ENCODE measurements at places on chromosomes 13 and 19.

DNA sequence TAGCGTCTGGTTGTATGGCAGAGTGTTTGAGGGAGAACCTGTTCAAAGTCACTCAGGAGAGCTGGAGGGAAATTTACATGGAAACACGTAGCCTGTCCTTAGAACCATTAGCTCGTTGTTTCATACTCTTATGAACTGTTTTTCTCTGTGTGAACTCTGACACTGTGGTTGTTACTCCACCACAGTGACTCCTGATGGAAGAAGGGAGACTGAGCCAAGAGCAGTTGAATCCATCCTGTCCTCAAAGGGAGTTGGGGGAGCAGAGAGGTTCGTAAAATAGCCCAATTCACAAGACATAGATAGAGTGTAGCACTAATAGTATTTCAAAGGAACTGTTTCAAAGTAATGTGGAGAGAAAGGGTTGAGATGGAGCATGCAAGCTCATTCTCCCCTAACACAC is 964.8 kb downstream of the PCDH9 start:
- DNase-seq = no peak

DNA sequence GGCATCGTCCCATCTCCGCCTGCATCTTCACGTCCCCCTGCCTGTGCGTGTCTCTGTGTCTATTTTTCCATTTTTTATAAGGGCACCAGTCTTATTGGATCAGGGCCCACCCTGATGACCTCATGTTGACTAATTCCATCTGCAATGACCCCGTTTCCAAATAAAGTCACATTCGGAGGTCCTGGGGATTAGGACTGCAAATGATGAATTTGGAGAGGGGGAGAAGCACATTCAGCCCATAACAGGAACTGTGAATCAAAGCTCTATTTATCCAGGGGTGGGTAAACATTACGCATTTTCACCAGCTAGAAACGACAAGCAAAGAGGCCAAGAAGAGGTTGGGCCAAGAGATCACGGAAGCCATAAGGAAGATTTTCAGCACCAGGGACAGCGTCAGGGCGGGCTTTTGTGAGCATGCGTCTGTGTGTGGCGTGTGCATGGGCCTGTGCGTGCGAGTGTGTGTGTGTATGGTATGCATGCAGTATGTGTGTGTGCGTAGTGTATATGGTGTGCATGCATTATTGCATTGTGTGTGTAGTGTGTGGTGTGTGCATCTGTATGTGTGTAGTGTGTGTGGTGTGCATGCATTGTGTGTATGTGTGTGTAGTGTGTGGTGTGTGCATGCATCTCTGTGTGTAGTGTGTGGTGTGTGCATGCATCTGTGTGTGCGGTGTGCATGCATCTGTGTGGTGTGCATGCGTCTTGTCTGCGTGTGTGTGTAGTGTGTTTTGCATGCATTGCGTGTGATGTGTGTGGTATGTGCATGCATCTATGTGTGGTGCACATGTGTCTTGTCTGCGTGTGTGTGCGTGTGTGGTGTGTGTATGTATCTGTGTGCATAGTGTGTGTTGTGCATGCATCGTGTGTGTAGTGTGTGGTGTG is 19.6 kb downstream of the CELF5 start:
- no peak for DNase-seq

DNA sequence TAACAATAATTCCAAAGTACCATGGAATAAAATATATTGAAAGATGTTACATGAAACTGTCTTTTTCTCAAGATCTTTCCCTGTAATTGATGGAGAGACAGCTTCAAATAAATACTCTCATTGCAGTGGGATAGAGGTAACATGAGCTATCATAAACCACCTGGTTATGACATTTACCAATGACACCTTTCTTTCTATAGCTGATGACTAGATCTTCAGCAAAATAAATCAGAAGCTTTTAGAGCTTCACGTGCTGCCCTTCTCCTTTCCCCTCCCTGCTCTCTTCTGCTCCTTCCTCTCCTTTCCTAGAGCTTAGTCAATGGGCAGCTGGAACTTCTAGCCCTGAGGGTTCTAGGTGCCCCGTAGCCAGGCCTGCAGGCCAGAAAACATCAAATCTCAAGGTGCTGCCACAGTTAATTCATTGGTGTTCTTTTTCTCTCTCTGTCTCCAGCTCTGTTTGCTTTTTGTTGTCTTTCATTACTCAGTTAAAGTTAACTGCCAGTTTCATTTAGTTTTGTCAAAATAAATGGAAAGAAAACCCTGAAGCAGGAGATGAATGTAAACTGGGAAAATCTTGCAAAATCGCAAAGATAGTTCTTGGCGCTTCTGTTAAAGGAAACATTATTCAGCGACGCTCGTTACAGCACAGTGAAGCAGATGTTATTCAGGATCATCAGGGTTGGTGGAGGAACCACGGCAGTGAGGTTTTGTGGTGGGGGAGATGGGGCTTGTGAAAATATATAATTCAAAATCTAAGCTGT is 8.3 kb upstream of the METTL21C start:
- DNase-seq = no peak

DNA sequence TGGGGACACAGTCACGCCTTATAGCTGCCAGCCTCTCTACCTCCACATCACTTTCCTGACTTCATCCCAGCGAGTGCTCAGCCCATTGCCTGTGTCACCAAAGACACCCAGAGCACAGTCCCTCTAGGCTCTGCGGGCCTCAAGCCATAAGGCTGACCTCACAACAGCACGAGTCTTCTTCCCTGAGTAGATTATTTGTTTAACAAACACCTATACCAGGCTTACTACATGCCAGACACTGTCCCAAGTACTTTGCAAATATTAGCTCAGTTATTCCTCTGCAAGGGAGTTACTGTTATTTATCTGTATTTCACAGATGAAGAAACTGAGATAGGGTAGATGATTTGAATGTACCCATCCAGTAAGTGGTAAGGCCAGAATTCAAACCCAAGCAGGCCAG is 504.3 kb downstream of the COG6 start:
- peak; percentile 15 for DNase-seq

DNA sequence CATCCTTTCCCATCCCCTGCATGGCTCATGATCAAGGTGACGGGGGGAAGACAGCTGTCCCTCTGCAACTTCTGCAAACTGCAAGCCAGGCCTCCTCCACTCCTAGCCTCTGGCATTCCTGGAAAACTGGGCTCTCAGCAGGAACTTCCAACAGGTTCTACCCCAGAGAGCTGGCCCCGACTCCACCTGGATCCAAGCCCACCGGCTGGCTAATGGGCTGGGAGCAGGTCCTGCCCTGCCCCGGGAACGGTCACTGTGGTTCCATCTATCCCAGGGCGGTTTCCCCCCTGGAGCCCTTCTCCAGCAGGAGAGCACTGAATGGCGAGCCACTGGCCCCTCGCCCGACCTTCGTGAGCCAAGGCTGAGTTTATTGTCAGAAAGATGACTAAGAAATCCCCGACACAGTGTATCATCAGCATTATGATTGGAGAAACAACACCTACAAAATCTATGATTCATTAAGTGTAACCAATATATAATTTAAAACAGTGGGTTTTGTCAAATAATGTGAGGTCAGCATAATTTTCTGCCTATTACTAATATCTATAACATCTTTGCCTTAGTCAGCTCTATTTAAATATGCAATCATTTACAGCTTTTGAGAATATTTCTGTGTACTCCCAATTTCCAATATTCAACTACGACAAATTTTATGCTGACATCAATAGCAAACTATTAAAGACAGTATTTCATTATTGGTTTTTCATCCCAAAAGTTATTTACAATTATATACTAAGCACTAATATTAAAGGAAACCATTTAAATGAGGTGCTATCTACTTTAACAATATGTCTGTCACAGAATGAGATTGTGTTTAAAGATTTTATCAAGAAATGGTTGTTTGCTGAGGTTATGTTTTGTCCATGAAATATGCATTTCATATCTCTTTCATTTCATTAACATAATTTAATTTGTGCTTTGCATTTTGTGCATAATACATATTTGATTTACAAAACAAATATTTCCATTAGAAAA is 133.0 kb downstream of the URI1 start:
- no peak for DNase-seq

DNA sequence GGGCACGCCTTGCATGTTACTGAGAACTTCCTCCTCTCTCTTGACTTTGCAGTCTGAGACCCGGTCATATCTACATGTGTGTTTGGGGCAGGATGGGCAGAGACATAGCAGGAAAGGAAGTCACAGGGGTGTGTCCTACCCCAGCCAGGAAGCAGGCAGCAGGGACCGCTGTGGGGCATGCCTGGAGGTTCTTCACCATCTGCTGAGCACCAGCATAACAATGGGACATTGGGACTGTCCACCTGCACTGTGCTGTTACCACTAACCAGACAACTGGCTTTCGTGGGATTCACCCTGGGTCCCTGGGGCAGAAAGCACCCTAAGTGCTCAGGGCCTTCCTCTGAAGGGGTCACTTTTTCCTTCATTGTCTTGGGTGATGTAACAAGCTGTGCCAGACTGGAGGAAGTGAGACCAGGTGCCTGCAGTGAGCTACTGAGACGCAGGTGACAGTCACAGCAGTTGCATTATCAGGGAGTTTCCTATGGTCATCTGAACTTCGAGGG is 2.6 kb upstream of the HAUS5 start:
- DNase-seq = no peak

DNA sequence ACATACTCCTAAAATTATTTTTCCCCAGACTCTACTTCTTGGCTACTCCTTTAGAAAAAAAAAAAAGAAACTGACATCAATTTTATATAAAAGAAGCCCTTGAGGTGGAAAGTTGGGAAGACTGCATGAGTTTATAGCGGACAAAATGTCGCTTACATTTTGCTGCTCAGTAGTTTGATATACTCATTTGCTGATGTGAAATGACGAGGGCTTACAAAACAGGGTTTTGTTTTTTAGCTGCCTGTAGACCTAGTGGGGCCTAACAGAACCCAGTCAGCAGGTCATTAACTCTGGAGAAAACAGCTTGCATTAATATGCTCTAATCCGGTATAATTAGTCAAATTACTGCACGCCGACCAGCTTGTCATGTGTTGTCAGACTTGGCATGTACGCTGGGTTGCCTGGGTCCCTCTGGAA is 37.6 kb upstream of the MAB21L1 start:
- no peak for DNase-seq

- no peak for DNase-seq
Observed at GRCh38 chr13:77859450-77859849, 59.2 kb downstream of the EDNRB start.

DNA sequence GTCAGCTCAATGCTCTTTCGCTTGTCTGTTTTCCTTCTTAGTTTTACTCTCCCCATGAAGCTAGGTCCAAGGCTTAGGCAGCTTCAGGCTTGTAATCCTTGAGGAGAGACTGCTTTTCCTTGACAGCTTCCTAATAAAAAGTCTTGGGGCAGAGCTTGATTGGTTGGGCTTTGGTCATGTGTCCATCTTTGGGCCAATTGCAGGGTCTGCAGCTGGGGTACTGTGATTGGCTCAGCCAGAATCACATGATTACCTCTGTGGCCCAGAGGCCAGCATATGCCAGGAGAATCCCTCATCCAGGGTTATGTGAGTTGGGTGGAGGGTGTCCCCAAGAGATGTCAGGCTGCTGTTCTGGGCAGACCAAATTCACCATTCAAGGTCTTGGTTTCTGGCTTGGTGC is 8.1 kb downstream of the KLK1 start:
- DNase-seq = no peak

GRCh38 chr19:39890755-39891551 is 43.5 kb downstream of the FCGBP start:
- DNase-seq = no peak

GRCh38 chr13:58343076-58343475 is 711.5 kb downstream of the PCDH17 start:
- DNase-seq = no peak

DNA sequence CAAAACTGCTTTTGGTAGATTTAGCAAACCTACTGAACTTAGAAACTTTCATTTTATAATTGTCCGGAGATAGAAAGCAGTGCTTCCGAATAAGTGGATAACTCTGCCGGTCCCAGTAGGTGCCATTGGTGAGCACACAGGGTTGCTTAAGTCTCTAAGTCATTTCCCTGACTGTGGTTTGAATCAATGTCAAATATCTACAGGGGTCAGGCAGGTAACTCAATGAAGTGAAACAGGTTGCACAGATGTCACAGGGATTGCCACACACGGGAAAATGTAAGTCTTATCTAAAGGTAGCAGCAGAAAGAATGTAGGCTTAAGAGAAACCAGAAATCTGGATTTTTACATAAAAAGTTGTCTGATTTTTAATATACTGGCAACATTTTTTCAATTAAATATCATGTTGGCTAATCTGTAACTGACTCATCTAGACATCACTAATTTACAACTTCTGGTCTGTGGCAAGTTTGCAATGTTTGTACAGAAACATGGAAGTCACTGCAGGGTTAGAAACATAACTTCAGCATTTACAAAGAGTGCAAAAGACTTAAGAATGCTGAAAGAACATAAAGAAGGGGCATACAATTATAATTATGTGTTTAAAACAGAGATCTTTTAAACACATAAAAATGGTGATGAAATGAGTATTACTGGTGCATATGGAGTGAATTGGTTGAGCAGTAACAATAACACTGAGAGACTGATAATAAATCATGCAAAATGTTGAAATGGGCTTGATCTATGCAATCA is 14.3 kb upstream of the LRRC63 start:
- DNase-seq = no peak

DNA sequence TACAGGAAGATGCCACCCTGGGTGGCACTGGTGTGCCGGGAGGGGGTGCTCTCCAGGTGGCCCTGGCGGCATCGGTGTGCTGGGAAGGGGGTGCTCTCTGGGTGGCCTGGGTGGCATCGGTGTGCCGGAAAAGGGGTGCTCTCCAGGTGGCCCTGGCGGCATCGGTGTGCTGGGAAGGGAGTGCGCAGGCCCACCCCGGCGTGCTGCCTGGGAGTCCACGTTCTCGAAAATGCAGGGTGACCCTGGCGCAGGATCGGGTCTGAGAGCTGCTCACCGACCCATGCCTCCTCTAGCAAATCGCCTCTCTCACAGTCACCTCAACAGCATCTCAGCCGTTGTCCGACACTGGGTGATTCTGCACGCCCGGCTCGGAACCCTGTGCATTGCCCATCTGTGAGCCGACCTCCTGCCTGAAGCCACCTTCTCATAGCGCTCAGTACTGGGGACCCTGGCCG is 36.4 kb downstream of the RASA3 start:
- DNase-seq = no peak

DNA sequence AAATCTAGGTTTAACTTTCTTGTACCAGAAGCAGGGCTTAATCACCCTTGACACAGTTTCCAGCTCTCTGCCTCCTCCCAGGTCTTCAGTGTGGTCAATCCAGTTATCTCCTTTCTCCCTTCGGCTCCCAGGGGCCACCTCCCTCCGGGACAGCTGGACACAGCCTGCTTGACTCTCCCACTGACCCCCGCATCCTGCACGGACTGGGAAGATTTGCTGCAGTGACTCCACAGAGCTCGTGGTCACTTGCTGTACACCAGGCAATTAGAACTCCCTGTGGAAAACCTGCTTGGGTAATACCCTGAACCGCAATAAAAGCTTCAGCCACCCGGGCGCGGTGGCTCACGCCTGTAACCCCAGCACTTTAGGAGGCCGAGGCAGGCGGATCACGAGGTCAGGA is 116.5 kb downstream of the NUFIP1 start:
- DNase-seq = no peak

- DNase-seq = no peak
Observed at GRCh38 chr19:53394522-53394973, 401 bp upstream of the ZNF765 start.

- DNase-seq = no peak
Observed at GRCh38 chr19:4224470-4224869, 4.9 kb upstream of the EBI3 start.

GRCh38 chr19:27833031-27833430 is 1379.9 kb downstream of the UQCRFS1 start:
- no peak for DNase-seq

Data from NCI-H2029 treated with DMSO at 0.1 percent for 48 hours (cell line).